ENCODE measurements at places on chromosomes 3 and 15.

DNA sequence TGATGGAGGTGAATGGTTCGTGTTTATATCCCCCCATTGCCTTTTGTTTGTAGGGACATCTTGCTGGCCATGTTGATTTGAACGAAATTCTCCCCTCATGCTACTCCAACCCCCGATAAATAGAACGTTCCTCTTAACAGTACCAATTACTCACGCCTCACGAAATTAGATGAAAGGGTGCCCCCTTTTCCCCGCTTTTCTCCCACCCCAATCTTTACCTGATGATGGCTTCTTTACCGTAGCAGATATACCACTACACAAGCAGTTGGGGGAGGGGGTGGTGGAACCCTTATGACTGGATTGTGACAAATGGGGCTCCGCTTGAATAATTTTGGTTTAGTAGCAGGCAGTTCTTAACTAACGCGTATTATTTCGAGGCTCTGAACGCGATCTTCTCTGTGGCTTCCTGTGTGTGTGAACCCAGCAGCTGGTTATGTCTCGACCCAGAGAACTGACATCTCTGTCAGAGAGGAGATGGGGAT is 1.1 kb downstream of the PIAS1 start:
- DNase-seq: peak; percentile 53

GRCh38 chr3:58742239-58742638 is 75.7 kb upstream of the FAM3D start:
- no peak for DNase-seq

DNA sequence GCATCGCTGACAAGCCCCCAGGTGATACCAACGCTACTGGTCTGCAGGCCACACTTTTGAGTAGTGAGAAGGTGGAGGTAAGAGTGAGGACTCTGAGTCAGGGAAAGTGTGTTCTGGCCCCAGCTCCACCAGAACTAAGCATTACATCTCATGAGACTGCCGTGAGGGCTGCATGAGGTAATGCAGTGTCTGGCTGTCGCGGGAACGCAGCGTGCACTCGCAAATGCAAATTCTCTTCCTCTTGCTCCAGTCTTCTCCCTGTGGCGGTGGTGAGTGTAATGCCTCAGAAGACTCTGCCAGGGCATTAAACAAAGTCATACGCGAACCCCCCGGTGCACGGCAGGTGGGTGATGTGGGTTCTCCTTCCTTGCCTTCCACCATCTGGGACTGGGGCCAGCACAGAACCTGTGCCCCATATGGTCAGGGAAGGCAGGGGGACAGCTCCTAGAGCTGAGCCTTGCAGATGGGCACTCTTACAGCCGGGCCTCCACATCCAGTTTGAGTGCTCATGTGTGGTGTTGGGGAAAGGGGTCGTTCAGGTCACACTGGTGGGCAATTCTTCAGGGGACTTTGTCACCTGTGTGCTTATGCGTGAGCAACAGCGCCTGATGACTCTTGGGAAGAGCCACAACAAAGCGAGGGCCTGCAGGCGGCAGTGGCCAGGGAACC is 175.8 kb downstream of the XXYLT1 start:
- no peak for DNase-seq

DNA sequence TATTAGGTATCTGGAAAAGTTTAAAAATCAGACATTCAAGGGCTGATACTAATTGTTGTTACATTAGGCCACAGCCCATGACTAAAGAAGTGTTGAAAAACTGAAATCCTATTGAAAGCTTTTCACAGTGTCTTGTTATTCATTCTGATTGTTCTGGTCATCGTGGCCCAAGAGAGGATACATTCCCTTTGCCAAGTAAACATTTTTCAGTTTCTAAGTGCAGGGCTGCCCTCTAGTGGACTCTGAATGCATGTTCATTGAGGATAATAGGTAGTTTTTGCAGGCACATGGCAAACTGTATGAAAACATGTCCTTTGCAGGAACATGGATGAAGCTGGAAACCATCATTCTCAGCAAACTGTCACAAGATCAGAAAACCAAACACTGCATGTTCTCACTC is 181.1 kb downstream of the MYRIP start:
- no peak for DNase-seq

DNA sequence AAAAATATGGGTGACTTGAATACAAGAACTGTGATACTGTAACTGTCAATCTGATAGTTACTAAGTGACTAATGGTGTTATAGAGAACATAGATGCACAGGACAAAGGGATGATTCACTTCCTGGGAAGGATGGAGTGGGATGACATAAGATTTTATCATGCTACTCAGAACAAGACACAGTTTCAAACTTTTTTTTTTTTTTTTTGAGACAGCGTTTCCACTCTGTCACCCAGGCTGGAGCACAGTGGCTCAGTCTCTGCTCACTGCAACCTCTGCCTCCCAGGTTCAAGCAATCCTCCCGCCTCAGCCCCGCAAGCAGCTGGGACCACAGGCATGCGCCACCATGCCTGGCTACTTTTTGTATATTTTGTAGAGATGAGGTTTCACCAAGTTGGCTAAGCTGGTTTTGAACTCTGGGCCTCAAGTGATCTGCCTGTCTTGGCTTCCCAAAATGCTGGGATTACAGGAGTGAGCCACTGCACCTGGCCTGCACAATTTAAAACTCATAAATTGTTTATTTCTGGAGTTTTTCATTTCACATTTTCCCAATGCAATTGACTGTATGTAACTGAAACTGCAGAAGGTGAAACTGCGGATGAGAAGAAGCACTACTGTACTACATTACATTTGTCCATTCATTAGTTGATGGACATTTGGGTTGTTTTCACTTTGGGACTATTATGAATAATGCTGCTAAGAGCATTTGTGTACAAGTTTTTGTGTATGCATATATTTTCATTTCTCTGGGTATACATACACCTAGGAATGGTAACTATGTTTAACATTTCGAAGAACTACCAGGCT is 40.6 kb downstream of the ADIPOQ start:
- no peak for DNase-seq

DNA sequence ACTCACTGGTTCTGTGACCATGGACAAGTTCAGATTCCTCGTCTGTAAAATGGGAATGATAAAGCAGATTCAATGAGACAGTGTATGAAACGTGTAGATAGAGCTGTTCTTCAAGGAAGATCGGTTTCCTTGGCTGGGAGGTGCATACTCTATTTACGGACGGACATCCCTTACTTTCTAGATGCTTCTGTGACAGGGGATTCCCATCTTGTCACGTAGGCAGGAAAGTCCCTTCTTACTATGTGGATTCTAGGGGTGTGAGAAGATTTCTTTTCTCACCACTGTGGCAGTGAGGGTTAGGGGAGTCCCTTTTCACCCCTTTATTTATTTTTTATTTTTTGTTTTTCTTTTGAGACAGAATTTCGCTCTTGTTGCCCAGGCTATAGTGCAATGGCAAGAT is 180.9 kb upstream of the TBL1XR1 start:
- DNase-seq: peak; percentile 25
